Activated CD4-positive, alpha-beta T cell treated with anti-CD3 and anti-CD28 coated beads, Interleukin-2, amount 10 ng/mL, durations not matched to agents 24 days and 14 days (primary cell): ENCODE measurements at places on chromosomes 2 and 18. TPM values are rescaled to one million over a fixed set of nuclear protein-coding genes. Genes with fewer than 3 reads are reported as not detected.

Gene AFTPH
- total RNA-seq, result 39.1 and 39.6 TPM in 2 replicates

Gene NETO1
- total RNA-seq, result not detected in 2 replicates

Gene FOXD4L1
- 0.17 and 0.30 TPM in 2 replicates for total RNA-seq

Gene GPR148
- not detected in 2 replicates for total RNA-seq

Gene RAB6C
- not detected in 2 replicates for total RNA-seq

Gene LOXHD1
- not detected in 2 replicates for total RNA-seq

Gene CEP192
- 31.4 and 34.7 TPM in 2 replicates for total RNA-seq

Gene GALR1
- not detected in 2 replicates for total RNA-seq

Gene UGT1A3
- not detected in 2 replicates for total RNA-seq

Gene CMPK2
- 6.4 and 6.9 TPM in 2 replicates for total RNA-seq

Gene ABCG5
- not detected in 2 replicates for total RNA-seq

Gene SMYD5
- total RNA-seq, result 56.7 and 62.7 TPM in 2 replicates

Gene ACMSD
- total RNA-seq, result not detected in 2 replicates

Gene IL36B
- not detected in 2 replicates for total RNA-seq

Gene CTNNA2
- total RNA-seq, result not detected in 2 replicates

Gene TRIM43
- not detected in 2 replicates for total RNA-seq

Gene CDH19
- not detected in 2 replicates for total RNA-seq

Gene SCG2
- not detected in 2 replicates for total RNA-seq

Gene RGPD3
- total RNA-seq, result 0.21 TPM in 2 replicates

Gene PRKAG3
- total RNA-seq, result not detected in 2 replicates

Gene SERPINB4
- not detected in 2 replicates for total RNA-seq

Gene HOXD12
- not detected in 2 replicates for total RNA-seq

Gene TNFRSF11A
- 14.0 and 16.4 TPM in 2 replicates for total RNA-seq

Gene POMC
- 6.9 and 7.2 TPM in 2 replicates for total RNA-seq

Gene TRAPPC8
- total RNA-seq, result 32.6 and 35.0 TPM in 2 replicates

Gene TDRD15
- total RNA-seq, result not detected in 2 replicates

Gene TGFA
- total RNA-seq, result not detected in 2 replicates

Gene NTSR2
- not detected in 2 replicates for total RNA-seq

Gene IL1RN
- 3.0 and 3.3 TPM in 2 replicates for total RNA-seq

Gene PPP1R1C
- not detected in 2 replicates for total RNA-seq

Gene APCDD1
- not detected in 2 replicates for total RNA-seq

Gene FEV
- not detected in 2 replicates for total RNA-seq

Gene COLEC12
- not detected in 2 replicates for total RNA-seq

Gene SCYGR4
- total RNA-seq, result not detected in 2 replicates

Gene CNGA3
- not detected in 2 replicates for total RNA-seq
